ENCODE measurements at places on chromosomes 5 and 9.

GRCh38 chr9:34651876-34652601 is at the start of gene IL11RA:
TSS of gene IL11RA (plus strand) at chr9:34652185. CDS start at chr9:34655218, 3,033 bp downstream.
- peak; percentile 92 for DNase-seq

GRCh38 chr9:131238402-131239021 is 37.8 kb downstream of the FAM78A start:
- DNase-seq, result no peak

DNA sequence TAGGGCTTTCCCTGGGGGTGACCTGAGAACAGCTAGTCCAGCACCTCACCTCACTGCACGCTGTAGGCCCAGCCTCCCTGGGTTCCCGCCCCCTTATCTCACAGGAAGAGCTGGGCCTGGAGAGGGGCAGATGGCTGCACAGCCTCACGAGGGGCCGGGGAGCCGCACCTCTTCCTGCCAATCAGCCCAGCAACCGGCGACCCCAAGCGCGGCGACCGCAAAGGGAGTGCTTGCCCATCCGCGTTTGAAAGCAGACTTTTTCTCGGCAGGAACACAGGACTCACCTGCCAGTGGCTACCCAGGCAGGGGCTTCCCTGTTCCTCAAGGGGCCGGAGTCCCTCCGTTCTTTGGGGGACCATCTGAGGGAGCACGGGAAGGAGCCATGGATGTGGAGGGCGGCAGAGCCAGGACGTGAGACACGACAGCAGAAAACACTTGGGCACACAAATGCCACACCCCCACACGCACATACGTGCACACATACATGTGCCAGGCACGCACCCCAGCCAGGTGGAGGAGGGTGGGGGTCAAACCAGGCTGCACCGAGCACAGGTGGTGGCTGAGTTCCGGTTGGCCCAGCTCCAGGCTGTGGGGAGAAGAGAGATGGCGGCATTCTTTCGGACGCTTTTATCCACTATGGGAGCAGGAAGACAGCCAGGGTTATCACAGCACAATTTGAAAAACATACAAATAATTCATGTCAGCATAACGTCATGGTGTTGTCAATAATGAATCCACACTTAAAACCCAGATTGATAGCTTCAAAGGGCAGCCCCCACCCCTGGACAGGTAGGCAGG is 11.3 kb downstream of the TMEM250 start:
- DNase-seq, result no peak

DNA sequence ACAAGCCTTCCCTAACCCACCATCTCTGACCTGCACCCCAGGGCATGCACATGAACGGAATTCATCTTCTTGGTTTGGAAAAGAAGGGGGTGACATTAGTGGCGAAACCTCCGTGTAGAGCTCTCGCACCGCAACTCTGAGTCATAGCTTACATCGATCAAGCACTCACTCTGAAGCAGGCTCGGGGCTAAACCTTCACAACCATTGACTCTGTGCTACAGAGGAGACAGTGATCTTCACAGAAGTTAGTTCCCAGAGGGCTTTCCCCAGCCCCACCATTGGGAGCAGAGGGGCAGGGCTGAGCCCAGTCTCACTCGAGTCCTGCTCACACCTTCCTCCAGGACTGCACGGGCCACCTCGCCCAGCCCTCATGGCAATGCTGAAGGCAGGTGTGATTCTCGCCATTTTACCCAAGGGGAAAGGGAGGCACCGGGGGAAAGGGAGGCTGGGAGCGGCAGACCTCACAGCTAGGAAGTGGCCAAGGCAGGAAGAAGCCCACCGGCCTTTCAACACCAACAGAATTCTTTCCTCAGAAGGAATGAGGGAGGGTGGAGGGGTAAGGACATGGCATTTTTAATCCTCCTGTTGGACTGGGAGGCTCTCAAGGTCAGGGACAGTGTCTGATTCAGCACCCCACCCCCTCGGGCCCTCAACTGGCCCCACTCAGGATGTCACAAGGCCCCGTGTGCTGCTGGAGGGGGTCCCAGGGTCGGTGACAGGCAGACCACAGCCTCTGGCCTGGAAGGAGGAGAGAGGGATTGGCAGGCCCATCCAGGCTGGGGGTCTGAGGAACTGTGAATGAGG is 25.9 kb upstream of the IL17B start:
- DNase-seq, result peak; percentile 62

DNA sequence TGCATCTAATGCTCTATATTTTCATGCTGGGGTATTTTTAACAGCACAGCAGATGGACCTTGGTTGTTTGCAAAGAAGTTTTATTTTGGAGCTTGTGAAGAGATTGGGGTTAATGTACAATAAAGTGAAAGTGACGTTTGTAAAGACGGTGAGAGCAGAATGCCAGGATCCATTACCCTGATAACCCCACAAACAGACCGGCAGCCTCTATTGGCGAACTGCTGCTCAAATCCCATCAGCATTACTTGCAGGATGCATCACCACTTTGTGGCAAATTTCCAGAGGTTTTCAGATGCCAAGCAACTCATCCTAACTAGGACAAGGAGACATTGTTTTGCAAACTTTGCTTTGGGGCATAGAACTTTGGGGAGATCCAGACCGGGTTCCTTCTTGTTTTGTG is 383.3 kb upstream of the ZNF462 start:
- DNase-seq, result peak; percentile 27

- DNase-seq, result peak; percentile 30
Measured at GRCh38 chr5:178083922-178084321, 29.4 kb upstream of the N4BP3 start.

DNA sequence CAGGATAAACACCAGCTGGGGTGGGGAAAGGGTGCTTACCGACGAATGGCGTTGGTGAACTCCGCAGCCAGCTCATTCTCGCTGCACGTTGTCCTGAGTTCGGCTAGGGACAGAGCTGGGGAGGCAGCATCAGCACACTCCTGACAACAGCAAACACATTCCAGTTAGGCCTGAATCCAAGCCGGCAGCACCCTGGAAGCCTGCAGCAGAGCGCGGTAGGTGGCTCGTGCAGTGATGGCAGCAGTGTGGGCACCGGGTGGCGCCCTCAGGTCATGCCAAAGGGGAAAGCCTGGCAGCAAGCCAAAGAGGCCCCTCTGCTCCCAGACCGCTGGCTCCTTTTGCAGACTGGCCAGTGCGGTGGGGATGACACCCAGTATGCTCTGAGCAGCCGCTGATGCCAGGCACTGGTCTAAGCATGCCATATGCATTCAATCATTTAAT is 66.9 kb downstream of the DCP2 start:
- no peak for DNase-seq

DNA sequence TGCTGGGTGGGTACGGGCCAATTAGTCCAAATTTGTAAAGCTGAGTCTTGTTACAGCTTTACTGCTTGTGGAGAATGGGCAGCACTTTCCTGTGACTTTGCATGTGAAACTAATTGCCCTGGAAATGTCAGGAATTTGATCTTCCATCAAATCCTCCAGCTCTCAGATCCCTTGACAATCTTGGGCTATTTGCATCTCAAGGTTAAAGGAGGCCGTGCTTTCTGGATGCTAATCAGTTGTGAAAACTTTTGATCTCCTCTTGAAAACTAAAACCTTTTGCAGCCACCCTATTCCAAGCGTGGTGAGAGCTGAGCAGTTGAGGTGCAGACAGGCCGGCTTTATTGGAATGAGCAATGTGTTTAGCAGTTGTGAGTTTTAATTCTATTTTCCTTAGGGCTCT is 68.0 kb upstream of the CLINT1 start:
- no peak for DNase-seq

- DNase-seq, result peak; percentile 85
Measured at GRCh38 chr5:96431376-96432187, 1.5 kb downstream of the PCSK1 start.

GRCh38 chr5:154587123-154588026 is 109.3 kb upstream of the HAND1 start:
- no peak for DNase-seq

DNA sequence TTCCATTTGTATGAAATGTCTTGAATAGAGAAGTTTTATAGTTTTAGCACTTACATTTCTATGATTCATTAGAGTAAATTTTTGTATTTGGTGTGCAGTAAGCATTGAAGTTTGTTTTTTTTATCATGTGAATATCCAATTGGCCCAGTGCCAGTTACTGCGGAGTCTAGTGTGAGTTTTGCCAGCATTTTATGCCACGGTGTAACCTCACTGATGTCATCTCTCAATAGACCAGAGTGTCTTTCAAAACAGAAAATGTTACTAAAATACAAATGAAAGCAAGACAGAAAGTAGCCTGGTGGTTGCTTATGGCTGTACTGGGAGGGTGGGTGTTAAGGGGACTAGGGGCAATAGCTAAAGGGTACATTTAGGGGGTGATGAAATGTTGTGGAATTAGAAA is 62.8 kb downstream of the IPPK start:
- DNase-seq, result peak; percentile 53

- DNase-seq, result no peak
Measured at GRCh38 chr9:81598123-81598497, 91.2 kb downstream of the TLE1 start.

DNA sequence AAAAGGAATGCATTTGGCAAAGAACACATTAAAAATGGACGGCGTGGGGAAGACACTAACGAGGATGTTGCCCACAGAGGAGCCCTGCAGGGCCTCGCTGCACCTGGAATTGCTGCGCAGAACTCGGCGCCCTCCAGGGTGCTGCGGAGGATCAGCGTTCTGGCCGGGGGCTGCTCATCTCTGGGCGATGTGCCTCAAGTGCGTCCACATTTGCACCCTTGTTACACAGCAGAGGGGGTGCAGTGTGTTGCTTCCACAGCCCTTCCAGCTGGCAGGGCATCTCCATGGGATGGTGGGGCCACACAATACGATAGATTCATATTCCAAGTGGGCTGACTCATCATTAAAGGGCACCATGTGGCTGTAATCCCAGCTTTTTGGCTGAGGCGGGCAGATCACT is 63.1 kb downstream of the AK8 start:
- no peak for DNase-seq

- DNase-seq, result peak; percentile 91
Measured at GRCh38 chr9:95815133-95815532, 60.4 kb upstream of the ERCC6L2 start.

DNA sequence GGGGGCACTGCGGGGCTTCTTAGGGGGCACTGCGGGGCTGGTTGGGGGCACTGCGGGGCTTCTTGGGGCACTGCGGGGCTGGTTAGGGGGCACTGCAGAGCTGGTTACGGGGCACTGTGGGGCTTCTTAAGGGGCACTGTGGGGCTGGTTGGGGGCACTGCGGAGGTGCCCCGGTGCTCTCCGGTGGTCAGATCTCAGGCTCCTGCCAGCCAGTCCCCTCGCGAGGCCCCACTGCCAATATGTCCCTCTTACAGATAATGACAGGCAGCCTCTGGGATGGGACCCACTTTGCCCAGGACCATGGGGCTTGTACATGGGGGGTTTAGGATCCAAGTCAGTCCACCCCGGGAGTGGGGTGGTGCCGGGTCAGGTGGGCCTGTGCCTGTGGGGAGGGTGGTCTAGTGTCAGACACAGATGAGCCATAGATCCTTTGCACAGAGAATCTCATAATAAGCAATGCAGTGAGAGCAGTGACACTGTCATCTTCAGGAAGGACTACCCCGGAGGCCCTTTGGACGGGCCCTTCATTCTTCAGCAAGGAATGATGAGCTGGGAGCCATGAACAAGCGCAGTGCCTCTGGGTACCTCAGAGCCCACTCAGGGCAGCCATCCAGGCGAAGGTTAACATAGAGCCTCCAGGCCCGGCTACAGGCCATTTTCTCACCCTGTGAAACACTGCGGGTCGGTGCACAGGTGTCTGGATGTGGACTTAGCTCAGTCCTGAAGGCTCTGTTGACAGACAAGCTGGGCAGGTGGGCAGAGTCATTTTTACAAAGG is 38.2 kb downstream of the COL5A1 start:
- no peak for DNase-seq

GRCh38 chr5:147920420-147921030 is 14.2 kb upstream of the C5orf46 start:
- DNase-seq, result no peak

GRCh38 chr9:137700911-137701310 is 82.1 kb downstream of the EHMT1 start:
- DNase-seq, result no peak

DNA sequence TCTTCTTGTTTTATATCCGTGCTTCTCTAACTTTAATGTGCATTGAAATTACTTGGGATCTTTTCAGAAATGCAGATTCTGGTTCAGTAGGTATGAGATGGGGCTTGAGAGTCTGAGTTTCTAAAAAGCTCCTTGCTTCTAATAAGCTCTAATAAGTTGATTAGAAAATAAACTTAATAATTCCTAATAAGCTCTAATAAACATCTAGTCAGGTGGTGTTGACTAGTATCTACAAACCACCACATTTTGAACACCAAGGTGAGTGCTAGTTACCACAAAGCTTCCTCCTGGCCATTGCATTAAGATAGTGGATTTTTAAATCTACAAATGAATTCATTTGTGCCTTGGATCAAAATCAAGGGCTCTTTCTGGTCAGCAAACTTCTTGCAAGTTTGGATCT is 5.3 kb downstream of the TMOD1 start:
- no peak for DNase-seq

DNA sequence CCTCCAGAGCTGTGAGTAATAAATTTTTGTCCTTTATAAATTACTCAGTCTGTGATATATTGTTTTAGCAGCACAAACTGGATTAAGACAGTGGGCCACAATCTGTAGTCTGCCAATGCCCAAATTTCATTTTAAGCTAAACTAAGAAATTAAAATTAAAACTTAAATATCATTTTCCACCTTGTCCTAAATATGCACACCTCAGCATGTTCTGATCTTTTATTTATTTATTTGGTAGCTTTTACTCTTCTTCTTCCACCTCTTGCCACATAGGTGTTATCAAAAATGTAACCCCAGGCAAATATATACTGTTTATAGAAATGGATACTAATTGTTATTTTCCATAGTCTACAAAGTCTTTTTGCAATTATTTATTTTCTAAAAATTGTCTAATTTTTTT is 1102.2 kb upstream of the COX7C start:
- no peak for DNase-seq

DNA sequence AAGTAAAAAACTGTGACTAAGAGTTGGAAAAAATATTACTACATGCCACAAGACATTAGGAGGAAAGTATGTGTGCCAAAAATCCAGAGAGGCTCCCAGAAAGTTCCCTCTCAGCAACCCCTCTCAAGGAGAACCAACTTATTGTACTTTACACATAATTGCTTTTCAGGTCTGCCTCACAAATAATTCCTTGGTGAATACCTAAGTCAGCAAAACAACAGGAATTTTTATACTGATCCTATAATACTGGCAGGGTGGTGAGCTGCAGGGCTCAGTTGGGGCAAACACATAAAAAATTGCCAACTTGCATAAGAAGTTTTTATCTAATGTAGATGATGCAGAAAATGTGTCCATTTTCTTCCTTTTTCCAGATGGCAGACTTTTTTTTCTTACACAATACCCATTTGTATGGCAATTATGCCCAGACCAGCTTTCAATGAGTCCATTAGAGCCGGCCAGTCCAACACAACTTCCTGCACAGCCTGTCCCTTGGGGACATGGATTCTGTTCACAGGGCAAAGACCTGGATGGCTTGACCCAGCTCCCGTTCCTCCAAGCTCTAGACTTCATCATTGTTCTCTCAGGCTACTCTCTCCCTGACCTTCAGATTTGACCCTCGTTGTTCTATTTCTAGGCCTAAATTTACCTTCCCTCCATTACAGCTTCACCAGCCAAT is 31.3 kb downstream of the MARCHF3 start:
- peak; percentile 19 for DNase-seq
